Muscle of arm (tissue), 14 donors: ENCODE measurements at places on chromosomes 3 and 15.
A peak's percentile ranks its signal among the peaks of the same experiment; 100 is the strongest.

DNA sequence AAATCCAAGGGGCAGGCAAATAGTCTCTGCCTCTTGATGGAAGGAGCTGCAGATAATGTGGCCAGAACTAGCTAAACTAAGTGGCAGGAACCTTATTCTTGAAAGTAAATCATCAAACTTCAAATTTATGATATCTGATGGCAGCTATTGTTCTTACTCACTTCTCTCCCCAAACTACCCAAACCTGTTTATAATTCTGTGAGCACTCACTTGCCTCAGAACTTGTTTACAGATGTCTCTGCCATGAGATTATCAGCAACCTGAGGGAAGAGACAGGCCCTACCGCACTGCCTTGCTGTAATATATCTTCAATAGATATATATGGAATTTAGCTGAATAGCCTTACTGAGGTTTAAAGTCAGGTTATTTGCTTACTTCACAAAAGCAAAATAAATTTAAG, 2.2 kb upstream of the B3GALNT1 start:
- DNase-seq = no peak

DNA sequence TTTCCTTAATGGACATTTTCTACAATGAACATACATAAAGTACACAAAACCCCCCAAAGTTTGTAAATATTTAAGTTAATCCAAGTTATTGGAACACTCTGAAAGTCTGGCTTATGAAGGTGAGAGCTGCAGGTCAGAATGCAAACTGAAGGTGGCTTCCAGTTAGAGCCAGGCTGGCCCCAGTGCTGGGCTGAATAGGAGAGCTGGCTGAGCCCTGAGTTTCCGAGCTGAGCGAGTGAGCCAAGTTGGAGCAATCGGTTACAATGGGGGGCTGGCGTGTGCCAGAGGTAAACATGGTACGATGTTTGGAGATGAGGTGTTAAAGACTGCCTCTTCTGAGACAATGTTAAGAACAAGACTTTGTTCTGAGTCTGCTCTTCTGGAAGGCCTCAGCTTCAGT, 230.8 kb upstream of the MCTP2 start:
- DNase-seq = no peak

DNA sequence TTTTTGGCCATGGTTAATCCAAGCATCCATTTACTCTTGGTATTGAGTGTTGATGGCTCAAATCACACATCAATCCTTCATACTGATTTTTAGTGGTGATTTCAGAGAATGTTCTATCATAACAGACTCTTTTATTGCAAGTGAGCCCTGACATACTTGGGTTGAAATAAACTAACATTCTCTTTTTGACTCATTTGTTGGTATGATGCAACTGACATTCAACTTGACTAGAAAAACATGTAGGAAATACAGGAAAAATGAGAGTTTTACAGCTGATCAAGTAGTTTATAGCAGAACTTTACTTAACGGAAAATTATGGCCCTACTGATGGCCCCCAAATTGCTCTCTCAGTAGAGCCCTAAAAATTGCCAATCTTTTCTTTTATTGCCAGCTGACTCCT, 173.9 kb upstream of the CD96 start:
- DNase-seq = no peak

GRCh38 chr3:42442640-42443039, 32.2 kb upstream of the LYZL4 start:
- DNase-seq = no peak

DNA sequence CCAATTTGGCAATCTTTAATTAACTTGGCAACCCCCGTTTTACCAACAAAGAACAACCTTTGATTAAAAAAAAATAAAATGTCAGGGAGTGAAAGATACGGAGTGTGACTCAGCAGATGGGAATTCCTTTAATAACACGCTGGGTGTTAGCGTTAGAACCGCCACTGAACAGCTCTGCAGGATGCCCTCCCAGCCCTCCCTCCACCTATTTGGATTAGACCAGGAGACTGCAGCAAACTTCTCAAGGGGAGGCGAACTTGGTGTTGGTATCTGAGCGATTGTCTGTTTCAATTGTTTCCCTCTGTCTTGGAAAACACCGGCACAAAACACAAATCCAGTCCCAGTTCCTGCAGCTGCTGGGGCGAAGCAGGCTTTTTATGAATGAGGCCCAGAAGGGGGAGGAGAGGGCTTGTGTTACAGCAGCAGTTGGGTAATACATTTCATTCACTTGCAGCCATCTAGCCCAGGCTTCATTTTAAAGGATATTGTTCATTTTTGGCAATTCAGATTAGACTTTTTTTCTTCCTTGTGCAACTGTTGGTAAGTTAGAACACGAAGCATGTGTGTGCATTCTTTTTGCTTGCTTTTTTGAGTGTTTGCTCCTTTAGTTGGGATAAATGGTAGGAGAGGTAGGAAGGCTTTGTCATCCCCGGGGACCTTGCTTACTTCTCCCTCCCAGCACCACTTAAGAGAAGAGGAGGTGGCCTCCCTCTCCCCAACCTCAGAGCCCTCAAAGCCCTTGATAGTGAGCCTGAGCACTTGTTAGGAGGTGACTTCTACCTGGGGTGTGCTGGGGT, 152.3 kb downstream of the IGF1R start:
- peak; percentile 88 for DNase-seq

- no peak for DNase-seq
Observed at GRCh38 chr3:151436675-151437446, 24.0 kb downstream of the IGSF10 start.

- DNase-seq = no peak
Observed at GRCh38 chr3:48413086-48413485, 16.8 kb downstream of the PLXNB1 start.

- DNase-seq = no peak
Observed at GRCh38 chr15:26295336-26296085, 432.4 kb upstream of the ATP10A start.

GRCh38 chr15:67281714-67282113, 27.1 kb downstream of the IQCH start:
- no peak for DNase-seq

GRCh38 chr3:10340476-10340875, 19.6 kb upstream of the SEC13 start:
- no peak for DNase-seq

GRCh38 chr3:194254040-194254439, 97.1 kb downstream of the CPN2 start:
- no peak for DNase-seq

GRCh38 chr3:141913150-141913811, 36.8 kb downstream of the ATP1B3 start:
- DNase-seq = peak; percentile 31

DNA sequence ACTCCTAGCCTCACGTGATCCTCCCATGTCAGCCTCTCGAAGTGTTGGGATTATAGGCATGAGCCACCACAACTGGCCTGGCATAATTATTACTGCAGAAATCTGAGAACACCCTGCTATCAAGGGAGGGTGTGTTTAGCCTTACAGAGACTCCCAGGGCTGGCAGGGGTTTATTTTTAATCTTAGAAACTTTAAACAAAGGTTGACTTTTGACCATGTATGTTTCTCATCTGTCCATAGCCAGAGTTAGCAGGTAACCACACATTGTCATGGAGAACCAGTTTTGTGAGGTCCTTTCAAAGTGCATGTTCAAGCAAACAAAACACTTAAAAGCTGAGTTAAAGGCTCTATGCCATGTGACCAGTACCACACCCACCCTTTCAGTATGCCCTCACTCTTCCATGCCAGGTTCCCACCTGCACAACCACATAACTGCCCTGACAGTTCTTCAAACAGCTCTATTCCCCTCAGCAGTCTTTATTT, 11.1 kb downstream of the SIAH2 start:
- DNase-seq = no peak

- DNase-seq = no peak
Observed at GRCh38 chr3:129235344-129235917, 14.0 kb upstream of the COPG1 start.

DNA sequence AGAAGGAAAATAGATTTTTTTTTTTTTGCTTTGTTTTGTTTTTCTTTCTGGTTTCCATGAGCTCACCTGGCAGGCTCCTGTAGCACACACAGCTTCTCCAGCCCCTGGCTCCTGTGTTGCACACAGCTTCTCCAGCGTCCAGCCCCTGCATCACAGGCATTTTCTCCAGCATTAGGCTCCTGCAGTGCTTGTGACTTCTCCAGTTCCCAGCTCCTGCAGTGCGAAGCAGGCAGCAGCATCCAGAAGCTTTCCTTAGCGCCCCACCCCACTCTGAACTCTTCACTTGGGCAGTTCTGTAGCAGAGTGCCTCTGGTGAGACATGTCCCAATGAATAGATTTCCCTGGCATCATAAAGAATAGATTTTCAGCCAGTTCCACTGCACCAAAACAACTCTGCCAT, 5.5 kb upstream of the CCDC39 start:
- DNase-seq = no peak

DNA sequence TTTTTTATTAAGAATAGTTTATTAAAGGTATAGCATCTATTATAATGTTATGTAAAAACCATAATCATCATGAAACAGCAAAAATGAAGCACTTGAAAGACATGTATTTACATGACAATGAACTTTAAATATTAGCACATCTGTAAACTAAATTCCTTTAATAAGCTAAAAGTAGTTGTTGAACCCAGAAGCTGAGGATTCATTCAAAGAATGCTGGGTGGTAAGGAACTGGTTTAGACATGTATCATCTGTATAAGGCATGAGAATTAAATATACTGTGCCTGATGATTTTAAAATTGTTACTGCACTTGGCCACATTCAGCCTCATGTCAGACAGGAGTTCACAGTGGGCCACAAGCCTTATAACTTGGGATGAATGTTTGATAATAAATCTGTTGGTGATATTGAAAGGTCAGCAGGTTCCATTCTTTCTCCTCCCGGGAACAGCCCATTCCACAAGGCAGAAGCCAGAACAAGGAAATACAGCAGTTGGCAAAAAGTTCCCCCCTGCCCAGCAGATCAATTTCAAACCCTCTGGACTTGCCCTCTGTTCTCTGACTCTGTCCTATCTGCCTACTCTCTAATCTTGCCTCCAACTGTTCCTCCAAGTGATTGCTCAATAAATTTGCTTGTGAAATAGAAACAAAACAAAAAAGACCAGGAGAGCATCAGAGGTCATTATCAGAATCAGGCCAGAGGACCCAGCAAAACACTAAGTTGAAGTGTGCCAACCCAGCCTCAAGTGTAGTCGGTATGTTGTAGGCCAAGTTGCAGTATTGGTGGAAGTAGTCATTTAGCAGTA, 49.8 kb upstream of the TEX264 start:
- DNase-seq = no peak

DNA sequence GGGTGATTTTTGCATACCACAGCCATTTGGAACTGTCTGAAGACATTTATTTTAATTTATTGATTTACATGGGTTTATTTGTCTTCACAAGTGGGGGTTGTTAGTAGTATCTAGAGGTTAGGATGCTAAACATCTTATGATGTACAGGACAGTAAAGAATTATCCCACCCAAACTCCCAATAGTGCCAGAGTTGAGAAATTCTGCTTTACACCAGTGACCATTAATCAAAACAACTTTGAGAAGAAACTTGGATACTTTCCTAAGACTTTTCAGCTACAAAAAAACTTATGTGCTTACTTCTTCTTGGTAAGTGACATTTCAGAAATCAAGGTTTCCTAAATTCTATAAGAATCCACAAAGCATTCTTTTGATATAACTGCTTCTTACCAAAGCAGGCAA, 156.7 kb downstream of the SUCLG2 start:
- DNase-seq = no peak

DNA sequence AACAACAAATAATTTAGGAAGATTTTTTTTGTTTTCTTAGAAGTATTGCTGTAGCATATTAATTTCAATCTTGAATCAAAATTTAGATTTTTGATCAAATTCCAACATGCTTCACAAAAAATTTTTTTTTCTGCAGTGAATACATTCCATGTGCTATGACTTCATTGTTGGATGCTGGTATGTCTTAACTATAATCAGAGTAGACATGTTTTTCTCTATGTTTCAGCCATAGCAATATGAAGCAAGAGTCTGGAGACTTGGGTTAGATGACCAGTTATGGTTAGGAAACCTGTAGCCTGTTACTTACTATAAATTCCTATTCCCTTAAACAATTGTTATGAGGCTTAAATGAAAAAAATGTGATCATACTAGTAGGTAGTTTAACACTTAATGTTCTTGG, 176.1 kb upstream of the CHL1 start:
- no peak for DNase-seq

- DNase-seq = no peak
Observed at GRCh38 chr3:127694467-127695215, 21.9 kb downstream of the ABTB1 start.

GRCh38 chr3:46998121-46998851, 18.8 kb downstream of the NBEAL2 start:
- no peak for DNase-seq

- DNase-seq = no peak
Observed at GRCh38 chr3:112845772-112846171, 892 bp downstream of the CD200R1L start.

- DNase-seq = no peak
Observed at GRCh38 chr3:193928354-193929209, 207.4 kb upstream of the HES1 start.

DNA sequence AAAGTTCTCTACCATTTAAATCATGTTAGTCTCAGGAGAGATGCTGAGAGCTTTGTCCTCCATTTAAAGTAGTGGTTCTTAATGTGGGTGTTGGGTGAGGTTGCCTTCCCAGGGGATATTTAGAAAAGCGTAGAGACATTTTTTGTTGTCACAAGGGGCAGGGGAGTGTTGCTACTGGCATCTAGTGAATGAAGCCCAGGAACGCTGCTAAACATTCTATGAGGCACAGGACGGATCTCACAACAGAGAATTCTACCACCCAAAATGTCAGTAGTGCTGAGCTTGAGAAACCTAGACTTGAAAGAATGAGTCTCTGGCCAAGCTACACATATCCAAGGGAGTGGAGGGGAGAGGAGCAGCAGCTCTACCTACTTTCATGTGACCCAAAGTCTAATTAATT, 60.7 kb upstream of the CTNNB1 start:
- DNase-seq = no peak

- DNase-seq = no peak
Observed at GRCh38 chr15:88535100-88535499, 11.4 kb downstream of the DET1 start.

DNA sequence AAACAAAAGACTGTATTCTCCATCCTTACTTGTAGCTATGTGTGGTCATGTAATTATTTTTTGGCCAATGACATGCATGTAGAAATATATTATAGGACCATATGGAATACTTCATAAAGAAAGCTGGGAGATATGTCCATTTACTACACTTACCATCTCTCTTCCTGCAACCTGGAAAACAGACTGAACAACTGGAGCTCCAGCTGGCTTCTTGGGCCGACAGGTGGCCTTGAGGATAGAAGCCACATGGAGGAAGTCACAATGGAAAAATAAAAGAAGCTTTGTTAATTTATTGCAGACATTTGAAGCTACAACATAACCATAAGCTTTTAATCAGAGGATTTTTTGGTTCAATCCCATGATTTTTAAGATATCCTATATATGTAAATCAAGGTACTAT, 167.9 kb upstream of the CBLB start:
- no peak for DNase-seq

- no peak for DNase-seq
Observed at GRCh38 chr3:172211123-172211522, 171.7 kb downstream of the FNDC3B start.
